ENCODE measurements at places on chromosomes 6 and 20.

GRCh38 chr6:149334682-149335160 is 17.2 kb downstream of the TAB2 start:
- no peak for DNase-seq

- no peak for DNase-seq
These were observed 1.9 kb upstream of the EDN1 start for GRCh38 chr6:12288211-12288618.

- DNase-seq: no peak
These were observed 166.0 kb upstream of the KCNG1 start for GRCh38 chr20:51188941-51189340.

DNA sequence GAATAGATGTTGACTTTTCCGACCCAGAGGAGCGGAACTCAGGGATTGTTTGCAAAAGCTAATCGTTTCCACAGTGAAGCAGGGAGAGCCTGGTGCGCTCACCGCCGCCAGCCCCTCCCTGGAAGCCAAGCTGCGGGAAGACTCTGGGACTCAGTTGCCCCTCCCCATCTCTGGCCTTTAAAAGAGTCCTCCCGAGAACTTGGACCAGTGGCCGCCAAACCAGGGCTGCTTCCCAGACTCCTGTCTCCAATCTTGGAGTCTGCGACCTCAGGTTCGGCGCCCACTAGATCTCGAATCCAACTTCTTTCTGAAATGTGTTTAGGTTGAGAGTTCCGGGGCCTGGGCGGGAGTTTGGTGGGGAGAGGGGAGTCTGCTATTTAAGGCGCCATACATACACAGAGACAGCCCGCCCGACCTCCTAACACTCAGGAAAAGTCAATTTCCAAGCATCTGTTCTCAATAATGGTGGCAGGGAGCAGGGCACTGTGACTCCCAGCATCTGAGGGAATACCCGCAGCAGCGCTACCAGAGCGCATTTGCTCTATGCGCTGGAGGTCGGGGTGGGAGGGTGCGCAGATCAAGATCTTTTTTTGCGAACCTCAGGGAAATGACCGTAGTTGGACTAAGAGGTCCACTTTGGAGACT is 800 bp upstream of the GRIK2 start:
- no peak for DNase-seq

All from activated T-helper 1 cell treated with anti-CD3 and anti-CD28 coated beads, Interleukin-2, amount 50 U/mL, for 16 hours (primary cell).